HCT116 (cell line): ENCODE measurements at places on chromosomes 11 and 22.

DNA sequence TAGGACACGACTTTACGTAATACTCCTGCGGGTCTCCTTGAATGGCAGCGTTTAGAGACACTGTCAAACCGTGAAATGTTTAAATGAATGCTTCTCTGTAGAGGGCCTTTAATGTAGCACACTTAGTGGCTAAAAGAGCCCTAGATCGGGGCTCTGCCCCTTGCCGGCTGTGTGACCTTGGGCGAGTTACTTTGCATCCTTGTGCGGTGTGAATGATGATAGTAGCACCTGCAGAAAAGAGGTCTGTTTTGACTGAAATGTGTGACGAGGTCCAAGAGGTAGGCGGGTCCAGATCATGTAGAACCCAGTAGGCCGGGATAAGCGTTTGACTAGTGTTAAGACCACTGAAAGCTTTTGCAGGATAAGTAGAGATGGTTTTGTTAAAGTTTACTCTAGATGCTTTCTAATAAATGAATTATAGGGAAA is 866 bp downstream of the MED17 start:
- DNase-seq: peak; percentile 2

DNA sequence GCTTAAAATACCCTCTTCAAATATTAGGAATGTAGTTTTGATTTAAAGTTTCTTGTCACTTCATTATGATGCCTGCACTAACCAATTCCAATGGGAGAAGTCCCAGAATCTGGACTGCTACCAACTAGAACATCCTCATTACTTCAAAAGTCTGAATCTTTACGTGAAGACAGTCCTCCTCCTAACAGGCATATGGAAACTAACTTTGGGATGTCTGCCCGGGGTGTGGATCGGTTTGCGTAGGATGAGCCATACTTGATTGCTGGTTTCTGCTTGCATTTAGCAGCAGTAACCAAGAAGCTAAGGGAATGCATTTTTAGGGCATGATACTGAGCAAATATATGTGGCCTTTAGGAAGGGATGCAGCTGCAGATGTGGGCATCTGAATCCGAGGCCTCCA is 177.1 kb downstream of the LRRC4C start:
- DNase-seq: no peak

- DNase-seq: no peak
Measured at GRCh38 chr11:11894486-11894885, 52.7 kb downstream of the USP47 start.

- peak; percentile 18 for DNase-seq
Measured at GRCh38 chr11:20443596-20443995, 56.1 kb downstream of the PRMT3 start.

- no peak for DNase-seq
Measured at GRCh38 chr11:65700399-65700798, 11.7 kb upstream of the KAT5 start.

DNA sequence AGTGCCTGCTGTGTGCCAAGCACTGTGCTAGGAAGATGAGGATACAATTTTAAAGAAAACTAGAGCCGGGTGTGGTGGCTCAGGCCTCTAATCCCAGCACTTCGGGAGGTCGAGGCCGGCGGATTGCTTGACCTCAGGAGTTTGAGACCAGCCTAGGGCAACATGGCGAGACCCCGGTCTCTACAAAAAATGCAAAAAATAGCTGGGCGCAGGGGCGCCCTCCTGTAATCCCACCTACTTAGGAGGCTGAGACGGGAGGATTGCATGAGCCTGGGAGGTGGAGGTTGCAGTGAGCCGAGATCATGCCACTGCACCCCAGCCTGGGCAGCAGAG is 8.3 kb downstream of the TPBGL start:
- no peak for DNase-seq

- no peak for DNase-seq
Measured at GRCh38 chr11:33906484-33907186, 14.8 kb upstream of the LMO2 start.

DNA sequence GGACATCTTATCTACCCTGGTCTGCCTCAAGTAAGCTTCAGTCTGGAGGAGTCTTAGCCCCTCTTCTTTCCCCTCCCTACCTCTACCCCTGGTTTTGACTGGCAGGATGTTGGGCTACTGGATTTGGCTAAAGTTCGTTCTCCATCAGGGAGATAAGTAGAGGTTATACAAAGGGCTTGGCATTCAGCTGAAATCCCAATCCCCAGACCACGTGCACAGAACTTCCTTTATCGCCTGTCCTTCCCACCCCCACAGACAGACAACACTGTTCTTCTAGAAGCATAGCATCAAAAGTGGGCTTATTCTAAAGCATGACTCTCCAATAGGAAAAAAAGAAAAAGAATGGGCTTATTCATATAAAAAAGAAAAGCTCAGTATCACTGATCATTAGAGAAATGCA is 7.8 kb downstream of the PRG3 start:
- DNase-seq: no peak

- no peak for DNase-seq
Measured at GRCh38 chr11:4459500-4459899, 10.4 kb downstream of the OR52K2 start.

DNA sequence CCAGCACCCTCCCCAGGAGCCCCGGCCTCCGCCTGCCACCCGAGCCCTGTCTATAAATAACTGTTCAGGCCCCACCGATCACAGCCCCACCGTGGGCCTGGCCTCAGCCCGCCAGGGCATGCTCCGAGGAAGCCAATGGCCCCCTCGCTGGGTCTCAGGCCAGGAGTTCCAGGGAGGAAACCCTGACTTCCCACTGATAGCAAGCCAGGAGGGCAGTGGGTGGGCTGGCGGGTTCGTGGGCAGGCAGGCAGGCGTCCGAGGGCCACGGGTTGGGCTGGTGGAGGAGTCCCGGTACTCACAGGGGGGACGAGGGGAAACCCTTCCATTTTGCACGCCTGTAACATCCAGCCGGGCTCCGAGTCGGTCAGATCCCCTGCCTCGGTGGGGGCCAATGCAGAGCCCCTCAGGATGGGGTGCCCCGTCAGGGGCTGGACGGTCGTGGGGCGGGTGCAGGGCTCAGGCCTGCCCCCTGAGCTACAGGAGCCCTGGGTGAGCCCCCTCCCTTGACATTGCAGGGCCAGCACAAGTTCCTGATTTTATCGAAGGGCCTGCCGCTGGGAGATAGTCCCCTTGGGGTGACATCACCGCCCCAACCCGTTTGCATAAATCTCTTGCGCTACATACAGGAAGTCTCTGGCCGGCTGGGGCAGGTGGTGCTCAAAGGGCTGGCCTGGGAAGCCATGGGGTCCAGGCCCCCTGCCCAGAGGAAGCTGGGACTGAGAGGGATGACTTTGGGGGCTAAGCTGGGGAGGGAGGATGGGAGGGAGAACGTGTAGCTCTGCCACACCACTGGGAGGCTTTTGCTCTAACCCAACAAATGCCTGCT is at the start of gene SPI1:
Gene SPI1, minus strand, starts transcription at position 538 of the 826 bp plus-strand sequence. Its CDS starts 194 bp downstream, at position 344.
- DNase-seq: no peak

DNA sequence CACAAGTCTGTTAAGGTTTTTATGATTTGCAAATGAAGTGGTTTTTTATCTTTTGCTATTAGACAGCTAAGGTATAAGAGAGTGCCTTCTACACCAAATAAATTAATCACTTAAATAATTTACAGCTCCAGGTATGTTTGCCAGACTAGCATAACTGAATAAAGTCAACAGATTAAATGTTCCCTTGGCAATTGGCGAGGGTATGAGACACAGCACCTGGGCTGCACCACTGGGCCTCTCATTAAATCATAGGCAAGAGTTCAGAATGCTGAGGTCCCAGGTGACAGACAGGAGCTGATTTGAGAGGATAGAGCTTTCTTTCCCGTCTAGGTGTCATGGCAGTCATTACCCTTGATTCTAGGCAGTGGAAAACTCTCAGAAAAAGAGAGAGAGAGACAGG is 62.6 kb upstream of the WT1 start:
- DNase-seq: no peak

- no peak for DNase-seq
Measured at GRCh38 chr22:45758603-45759002, 87.0 kb downstream of the ATXN10 start.

DNA sequence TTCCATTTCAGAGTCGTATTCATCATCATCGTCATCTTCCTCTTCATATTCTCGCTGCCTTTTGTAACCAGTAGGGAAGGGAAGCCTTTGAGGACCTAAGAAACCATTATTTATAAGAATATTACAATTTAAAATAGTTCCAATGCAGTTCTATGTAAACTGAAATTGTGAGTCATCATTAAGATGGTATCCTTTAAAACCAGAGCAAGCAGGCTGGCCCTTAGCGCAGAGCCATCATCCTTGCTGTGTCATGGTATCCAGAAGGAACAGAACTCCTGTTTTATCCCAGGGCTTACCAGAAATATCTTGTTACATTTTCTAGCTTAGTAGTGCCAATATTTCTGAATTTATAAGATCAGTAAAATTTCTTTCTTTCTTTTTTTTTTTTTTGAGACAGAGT is 12.8 kb downstream of the MISFA start:
- no peak for DNase-seq

DNA sequence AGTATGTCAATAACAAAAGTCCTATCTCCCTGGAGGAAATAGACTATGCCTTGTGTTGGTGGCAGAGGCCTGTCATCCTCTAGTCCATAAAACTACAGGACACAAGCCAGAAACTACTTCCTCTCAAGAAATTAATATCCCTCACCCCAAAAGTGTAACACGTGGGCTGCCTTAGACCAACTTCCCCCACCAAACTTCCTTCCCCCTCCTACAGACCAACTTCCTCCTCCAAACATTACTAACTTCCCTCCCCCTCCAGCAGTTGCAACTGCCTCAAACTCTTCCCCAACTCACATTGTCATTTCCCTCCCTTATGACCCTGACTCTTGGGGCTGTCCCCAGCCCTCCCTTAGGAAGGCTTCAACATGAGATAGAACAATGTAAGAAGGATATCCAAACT is 6.3 kb downstream of the OR52K2 start:
- no peak for DNase-seq

DNA sequence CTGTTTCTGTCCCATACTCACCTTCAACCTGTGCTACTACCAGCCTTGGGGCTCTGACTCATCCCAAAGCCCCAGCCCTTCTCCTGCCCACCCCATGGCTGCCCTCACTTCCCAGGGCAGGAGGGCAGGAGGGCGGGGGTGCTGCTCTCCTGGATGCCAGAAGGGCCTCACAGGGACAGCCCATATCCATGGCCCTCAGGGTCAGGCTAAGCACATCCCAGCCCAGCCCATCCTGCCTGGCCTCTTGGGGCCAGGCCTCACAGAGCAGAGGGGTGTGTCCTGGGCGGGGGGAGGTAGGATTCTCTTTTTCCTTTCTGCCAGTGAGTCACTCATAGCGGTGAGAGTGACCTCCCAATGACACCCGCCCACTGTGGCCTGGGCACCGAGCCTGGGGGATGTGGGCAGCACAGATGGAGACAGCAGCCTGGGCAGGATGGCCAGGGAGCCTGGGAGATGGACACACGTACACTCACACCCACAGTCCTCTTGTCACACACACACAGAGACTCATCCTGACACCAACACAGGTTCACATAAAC is 2.4 kb downstream of the LTBP3 start:
- DNase-seq: peak; percentile 71

- DNase-seq: no peak
Measured at GRCh38 chr22:40588726-40589125, 47.8 kb downstream of the MRTFA start.

- DNase-seq: no peak
Measured at GRCh38 chr11:112380464-112380863, 119.8 kb upstream of the PLET1 start.

GRCh38 chr22:36405221-36405661 is 17.5 kb upstream of the MYH9 start:
- no peak for DNase-seq

- DNase-seq: no peak
Measured at GRCh38 chr11:20488352-20488751, 100.8 kb downstream of the PRMT3 start.

GRCh38 chr11:69511358-69512055 is 30.0 kb downstream of the LINC01488 start:
- DNase-seq: no peak

DNA sequence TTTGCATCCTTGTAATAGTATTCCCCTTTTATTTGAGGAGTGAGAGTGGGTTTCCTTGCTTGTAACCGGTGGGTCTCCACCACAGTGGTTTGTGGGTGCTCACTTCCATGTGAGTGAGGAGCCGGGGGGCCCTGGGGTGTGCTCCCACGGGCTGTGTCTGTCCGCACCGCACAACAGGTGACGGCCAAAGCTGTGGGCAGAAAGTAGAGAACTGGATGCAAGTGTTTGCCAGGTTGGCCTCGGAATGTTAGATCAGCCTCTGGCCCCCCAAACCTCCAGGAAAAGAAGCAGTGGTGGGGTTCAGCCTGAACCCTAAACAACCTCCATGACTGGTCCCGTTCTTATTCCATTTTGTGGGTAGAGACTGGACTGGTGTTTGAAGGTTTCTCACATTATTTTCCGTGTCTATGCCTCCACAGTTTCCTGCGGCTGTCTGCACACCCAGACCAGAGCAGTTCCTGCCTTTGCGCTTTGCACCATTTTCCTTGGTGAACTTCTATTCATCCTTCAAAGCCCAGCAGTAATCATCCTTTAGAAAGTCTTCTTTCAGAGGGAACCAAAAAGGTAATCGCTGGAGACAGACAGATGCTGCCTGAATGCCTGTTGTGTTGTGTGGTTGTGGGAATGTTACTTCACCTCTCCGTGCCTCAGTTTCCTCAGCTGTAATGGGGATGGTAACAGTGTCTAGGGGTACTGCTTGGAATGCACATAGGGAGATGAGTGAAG is 77.2 kb downstream of the MYEOV start:
- DNase-seq: no peak

GRCh38 chr11:126413843-126414405 is 58.4 kb downstream of the ST3GAL4 start:
- no peak for DNase-seq

DNA sequence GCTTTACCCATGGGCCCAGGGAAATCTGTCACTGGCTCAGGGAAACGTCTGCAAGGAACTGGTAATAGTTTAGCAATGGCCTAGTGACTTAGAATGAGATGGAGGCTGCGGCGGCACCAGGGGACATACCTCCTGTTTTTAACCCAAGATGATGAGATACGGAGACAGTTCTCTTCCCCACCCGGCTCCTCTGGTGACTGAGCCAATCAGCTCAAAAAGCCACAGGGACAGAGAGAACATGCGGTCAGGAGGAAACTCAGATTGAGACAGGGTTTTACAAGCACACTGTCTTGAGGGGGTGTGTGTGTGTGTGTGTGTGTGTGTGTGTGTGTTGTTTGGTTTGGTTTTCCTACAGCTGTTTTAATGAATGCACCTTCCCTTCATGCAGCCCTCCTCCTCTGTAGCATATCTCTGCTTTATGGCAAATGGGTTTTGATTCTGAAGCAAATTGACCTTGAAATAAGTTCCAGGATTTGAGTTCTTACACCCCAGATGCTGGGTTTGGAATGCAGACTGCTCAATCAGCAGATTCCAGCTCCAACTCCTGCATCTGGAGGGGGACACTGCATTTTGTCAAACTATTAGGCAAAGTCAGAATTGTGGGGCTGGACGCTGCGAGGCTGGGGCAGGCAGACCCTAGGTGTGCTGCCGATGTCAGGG is 246.2 kb downstream of the NTM start:
- DNase-seq: no peak
